Foreskin melanocyte (primary cell): ENCODE measurements at places on chromosomes 1 and 21.

- DNase-seq: peak; percentile 47
These were observed at the start of gene DNAJC6 for GRCh38 chr1:65309304-65310077. DNAJC6 (plus strand) TSS chr1:65309543; CDS start chr1:65309746, 203 bp downstream.

DNA sequence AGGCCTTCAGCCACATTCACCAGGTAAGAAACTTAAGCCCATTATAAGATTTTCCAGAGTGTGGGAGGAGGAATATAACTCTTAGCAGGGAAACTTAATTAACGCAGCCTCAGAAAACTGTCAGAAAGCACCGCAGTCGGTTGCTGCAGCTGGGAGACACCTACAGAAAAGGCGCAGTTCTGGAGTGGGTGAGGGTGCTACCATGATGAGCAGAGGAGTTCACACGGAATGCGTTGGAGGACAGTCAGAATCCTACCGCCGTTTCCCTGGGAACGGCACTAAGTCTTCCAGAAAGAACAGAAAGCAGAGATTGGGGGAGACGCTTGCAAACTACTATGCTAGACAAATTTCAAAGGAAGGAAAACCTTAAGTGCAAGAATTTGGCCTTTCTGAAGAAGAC lies 6.4 kb downstream of the ACTN2 start:
- DNase-seq: no peak

GRCh38 chr1:244365809-244366208 lies 85.9 kb downstream of the ADSS2 start:
- DNase-seq: no peak

DNA sequence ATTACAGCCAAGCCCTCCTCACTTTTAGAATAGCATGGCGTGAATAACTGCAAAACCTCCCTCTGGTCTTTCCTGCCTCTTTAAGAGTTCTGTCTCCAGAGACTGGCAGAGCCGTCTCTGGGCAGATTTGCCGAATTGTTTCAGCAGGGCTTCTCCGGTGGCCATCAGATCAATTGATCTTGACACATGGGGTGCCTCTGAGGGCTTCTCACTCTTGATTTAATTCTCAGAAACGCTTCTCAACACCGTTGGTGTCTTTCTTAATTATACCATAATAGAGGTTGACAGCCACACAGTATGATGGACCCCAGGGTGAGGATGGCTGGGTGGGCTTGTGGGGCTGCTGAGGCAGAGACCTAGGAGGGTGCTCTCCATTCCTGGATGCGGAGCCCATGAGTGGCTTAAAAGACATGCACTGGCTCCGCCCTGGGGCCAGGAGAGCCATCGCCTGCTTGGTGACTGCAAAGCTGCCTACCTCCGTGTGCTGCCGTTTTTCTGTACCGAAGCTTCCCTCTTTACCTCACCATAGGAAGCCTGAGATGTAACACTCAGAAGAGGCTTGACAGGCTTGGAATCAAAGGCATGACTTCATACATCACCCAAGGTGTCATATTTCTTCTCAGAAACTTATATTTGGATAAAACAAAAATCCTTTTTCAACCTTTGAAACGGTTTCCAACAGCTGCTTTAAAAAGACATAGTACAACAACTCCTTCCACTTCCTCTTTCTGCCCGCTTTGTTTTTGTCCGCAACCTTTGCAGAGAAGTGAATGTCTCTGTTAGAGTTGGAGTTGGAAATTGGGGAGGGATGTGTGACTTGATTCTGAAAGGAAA lies 82.9 kb downstream of the GALNT2 start:
- DNase-seq: no peak

DNA sequence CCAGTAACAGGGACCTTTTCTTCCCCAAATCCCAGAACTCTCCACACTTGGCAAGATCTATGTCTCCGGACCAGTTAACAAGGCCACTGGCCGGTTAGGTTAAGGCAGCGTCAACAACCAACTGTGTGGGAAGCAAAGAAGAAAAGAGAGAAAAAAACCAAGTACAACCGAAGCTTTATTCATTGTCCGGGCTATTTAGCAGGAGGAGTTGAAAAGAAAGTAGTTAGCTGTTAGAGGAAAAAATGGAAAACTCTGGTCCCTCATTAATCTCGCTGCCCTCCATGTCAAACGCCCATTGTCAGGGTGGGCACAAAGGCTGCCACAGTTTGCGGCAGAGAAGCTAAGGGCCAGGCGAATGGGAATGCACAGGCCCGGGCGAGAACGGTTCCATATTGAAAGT lies 49.3 kb upstream of the GRIK3 start:
- DNase-seq: no peak

- no peak for DNase-seq
These were observed 21.7 kb upstream of the PROX1 start for GRCh38 chr1:213966122-213966521.
